Spinal cord (tissue), 10 donors: ENCODE measurements at places on chromosomes 2 and 18. TPM values are rescaled to one million over a fixed set of nuclear protein-coding genes. Genes with fewer than 3 reads are reported as not detected.

Gene NEB
- 2.4 TPM for total RNA-seq

Gene RUFY4
- total RNA-seq: 0.10 TPM

Gene TMSB10
- 4,399 TPM for total RNA-seq

Gene ABCB11
- total RNA-seq: 0.20 TPM

Gene UCN
- 2.6 TPM for total RNA-seq

DNA sequence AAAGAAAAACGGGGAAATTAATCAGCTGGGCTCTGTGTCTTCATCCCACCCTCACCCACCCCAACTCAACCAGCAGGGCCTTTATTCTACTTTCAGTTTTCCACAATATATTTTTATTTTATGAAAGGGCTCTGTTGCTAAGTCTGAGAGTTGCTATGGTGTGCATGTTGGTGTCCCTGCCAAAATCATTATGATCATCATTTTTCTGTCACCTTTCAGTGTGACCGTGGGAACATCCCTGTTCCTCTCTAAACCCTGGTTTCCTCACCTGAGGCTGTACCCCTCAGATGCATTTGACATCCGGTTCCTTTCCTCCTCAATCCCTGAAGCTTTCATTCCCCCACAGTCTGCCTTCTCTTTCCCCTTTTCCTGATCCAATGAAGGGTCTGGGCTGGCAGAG, 180.5 kb downstream of the ZFP36L2 start:
- no peak for DNase-seq

DNA sequence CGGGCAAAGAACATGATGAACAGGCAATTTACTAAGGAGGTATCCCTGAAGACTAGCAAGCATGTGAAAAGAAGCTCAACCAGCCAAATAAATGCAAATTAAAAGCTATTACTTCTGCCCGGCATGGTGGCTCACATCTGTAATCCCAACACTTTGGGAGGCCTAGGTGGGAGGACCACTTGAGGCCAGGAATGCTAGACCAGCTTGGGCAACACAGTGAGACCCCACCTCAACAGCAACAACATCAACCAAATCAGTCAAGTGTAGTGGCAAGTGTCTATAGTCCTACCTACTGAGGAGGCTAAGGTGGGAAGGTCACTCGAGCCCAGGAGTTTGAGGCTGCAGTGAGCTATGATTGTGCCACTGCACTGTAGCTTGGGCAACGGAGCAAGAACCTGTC, 139.1 kb downstream of the MEP1B start:
- DNase-seq: no peak

GRCh38 chr2:233165543-233165894, 86.0 kb upstream of the ATG16L1 start:
- no peak for DNase-seq

GRCh38 chr18:48191494-48191893, 217.7 kb downstream of the ZBTB7C start:
- no peak for DNase-seq

DNA sequence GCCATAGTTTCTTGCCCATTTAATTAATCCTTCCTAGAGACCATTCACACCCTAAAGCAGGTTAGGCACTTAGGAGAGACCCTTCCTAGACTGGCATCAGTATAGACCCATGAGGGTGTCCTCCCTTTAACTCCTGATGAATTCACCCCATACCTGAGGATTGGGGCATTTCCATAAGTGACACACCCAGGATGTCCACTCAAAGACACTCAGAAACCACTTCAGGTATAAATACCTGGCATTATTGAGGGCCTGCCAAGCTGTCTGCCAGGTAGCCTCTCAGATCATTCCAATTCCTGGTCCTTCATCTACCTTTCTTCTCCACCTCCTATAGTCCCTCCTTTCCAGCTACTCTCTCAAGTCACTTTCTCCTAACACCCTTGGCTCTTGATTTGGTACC, 57.5 kb upstream of the SLC14A2 start:
- DNase-seq: no peak

DNA sequence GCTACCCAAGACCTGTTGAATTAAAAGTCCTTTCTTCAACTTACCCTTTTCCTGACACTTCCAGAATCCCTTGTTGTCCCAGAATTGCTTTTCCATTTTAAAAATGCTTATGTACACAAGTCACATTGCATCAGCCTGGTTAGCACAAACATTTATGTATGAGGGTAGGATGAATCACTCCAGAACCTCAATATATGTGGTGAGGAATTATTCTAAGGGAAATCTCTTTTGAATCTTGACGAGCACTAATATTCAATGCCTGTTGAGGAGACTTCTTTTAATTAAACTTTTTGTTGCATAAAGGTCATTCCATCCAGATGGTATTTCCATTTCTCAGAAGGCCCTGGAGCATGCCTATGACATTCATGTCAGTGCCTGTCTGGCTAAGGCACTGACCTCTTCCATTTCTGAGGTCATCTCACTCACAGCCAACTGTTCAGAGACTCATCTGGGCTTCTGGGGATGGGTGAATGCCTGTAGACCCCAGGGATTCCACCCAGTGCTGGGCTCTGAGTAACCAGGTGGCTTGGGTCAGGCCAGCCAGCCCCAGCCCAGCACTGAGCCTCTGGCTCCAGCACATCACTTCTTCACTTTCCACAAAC, 28.2 kb downstream of the ACMSD start:
- DNase-seq: no peak

- DNase-seq: no peak
These were observed 10.6 kb downstream of the SEC11C start for GRCh38 chr18:59150236-59150635.
